SIG-M5 (cell line): ENCODE measurements at places on chromosomes 7 and 10.

DNA sequence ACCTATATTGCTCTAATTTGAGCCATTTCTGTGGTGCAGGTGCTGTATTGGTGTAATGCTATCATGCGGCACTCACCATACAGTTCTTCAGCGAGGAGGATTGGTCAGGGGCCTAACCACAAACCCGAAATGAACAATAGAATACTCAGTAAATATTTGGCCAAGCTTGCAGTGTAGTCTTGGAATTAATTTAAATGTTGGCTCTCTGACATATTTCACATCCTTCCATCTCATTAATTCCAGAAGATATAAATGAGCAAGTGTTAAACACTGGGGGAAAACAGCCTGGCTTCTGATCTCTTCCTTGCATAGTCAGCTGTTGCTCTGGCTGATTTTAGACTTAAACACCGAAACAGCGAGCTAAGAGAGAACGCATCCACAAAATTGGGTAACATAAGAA lies 663.1 kb upstream of the GHITM start:
- no peak for DNase-seq

GRCh38 chr7:83984076-83984475 lies 210.5 kb downstream of the SEMA3A start:
- no peak for DNase-seq

DNA sequence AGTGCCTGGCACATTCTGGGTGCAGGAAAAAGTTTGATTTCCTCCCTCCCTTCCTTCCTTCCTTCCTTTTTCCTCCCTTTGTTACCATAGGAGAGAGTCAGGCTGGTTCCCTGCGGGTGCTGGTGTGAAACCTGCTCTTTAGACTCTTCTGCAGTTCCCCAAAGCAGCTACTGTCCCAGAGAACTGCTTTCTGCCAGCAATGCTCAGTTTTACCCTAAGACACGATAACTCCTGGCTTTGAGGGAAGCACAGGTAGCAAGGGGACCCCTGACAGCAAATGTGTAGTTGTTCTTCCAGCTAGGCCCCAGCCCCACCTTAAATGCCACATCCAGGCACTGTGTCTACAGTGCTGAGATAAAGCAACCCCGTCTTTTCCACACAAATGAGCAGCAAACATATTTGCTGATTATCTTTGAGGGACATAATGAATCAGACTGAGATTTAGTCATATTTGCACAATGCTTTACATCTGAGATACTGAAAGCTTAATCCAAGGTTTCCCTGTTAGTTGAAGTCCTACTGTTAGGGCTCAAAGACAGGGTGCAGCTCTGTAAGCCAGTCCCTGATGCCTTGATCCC lies 55.5 kb downstream of the MET start:
- no peak for DNase-seq

DNA sequence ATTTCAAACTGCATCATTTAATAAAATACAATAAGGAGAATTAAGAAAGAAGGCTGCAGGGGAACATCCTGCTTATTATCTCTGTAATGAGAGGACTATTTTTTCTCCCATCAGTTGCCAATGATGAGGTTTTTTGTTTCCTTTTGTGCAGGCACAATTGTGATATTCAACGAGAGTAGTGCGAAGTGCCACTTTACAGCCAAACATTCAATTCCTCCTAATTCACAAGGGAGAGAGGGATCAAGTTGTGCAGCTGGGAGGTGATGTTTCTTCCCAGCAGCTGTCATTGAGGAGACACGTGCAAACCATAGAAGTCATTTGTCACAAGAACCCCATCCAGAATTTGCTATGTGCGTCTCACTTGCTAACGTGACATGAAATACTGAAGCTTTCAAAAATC lies 81.6 kb upstream of the ICA1 start:
- DNase-seq, result no peak

DNA sequence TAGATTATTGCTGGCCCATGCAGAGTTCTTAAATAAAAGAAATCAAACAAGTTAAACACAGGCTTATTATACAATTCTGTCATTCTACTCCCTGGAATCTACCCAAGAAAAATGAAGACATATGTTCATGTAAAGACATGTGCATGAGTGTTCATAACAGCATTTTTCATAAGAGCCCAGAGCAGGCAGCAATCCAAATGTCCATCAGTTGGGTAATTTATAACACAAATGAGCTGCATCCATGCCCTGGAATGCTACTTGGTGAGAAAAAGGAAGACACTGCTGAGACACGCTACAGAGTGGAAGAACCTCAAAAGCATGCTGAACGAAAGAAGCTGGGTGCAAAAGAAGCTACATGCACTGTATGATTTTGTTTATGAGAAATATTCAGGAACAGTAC lies 342.6 kb downstream of the TCERG1L start:
- no peak for DNase-seq

DNA sequence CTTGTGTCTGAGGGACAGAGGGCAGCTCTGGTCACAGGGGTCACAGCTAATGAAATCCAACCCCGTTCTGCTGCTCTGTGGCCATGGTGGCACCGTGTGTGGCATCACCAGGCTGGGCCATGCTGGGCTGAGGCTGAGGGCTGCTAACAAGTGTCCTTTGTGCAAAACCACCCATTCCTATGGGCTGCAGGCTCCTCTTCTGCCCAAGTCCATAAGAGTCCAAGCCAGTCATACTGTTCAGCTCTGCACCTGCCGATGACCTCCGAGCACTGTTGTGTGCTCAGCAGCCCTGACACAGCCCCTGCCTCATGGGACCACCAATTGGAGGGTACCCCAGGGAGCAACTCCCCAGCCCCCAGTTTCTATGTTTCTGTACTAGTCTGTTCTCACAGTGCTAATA lies 133.1 kb downstream of the WDR11 start:
- DNase-seq, result no peak

GRCh38 chr7:27453702-27454405 lies 208.8 kb downstream of the HIBADH start:
- no peak for DNase-seq

GRCh38 chr10:3919709-3920308 lies 134.8 kb upstream of the KLF6 start:
- DNase-seq, result no peak
